ENCODE measurements at places on chromosomes 1 and 21.

DNA sequence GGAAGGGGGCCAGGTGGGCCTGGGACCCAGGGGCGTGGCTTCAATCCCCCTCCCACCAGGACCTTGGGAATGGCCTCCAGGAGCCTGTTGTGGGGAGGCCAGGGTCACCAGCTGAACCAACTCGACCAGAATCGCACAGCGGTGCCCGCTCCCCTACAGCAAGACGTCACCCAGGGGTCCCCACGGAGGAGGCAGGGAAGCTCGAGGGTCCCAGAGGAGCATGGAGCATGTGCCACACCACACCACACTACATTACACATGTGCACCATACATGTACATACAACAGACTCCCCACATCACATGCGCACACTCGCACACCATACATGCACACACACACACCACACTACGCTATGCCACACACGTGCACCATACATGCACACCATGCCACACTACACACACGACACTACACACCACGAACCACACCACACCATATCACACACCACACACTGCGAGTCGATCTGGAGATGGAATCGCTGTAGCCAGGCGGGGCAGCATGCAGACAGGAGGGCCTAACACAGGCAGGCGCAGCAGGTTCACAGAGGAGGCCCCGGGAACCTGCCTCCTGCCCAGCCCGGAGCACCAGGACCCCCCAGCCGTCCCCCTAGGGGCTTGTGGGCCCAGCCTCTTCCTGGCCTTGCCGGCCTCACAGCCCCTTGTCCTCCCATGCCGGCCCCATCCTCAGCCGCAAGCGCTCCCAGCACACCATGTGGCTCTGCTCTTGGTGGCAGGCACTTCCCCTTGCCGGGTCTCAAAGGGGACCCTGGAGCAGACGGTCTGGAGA lies 596 bp downstream of the ITGB2 start:
- DNase-seq, result peak; percentile 24

DNA sequence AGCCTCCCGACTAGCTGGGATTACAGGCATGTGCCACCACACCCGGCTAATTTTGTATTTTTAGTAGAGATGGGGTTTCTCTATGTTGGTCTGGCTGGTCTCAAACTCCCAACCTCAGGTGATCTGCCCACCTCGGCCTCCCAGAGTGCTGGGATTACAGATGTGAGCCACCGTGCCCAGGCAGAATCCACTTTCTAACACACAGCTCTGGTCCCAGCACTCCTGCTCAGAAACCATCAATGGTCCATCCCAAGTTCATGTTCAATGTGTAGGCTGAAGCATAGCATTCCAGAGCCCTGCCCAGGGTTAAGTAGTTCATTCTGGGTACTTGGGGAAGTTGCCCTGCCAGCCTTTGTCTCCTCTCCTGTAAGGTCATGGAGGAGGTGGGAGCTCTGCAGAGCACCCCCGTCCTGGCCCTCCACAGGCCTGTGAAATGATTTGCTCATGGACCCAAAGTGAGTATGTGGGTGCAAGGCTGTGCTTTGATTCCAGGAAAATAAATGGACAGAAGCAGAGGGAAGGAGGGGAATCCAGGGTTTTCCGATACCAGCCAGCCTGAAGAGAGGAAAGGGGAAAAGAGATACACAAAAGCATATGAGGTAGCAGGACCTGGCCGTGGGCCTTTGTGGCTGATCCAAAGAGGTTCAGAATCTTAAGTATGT lies 55.2 kb downstream of the NENF start:
- no peak for DNase-seq

- DNase-seq, result no peak
These were observed 138.9 kb downstream of the NR5A2 start for GRCh38 chr1:200166411-200166810.

- no peak for DNase-seq
These were observed 64.6 kb downstream of the KCNAB2 start for GRCh38 chr1:6110326-6110725.

GRCh38 chr1:26045722-26046245 lies at the start of gene SLC30A2:
TSS of gene SLC30A2 (minus strand) at chr1:26046118. CDS start at chr1:26045896, 222 bp downstream.
- no peak for DNase-seq

Data from activated T-cell treated with anti-CD3 and anti-CD28 coated beads, Interleukin-2, amount 50 U/mL, for 72 hours (primary cell).